ENCODE measurements at places on chromosomes 13 and 19.
A peak's percentile ranks its signal among the peaks of the same experiment; 100 is the strongest.

GRCh38 chr13:34416971-34417380 lies 525.1 kb upstream of the NBEA start:
- DNase-seq, result no peak

DNA sequence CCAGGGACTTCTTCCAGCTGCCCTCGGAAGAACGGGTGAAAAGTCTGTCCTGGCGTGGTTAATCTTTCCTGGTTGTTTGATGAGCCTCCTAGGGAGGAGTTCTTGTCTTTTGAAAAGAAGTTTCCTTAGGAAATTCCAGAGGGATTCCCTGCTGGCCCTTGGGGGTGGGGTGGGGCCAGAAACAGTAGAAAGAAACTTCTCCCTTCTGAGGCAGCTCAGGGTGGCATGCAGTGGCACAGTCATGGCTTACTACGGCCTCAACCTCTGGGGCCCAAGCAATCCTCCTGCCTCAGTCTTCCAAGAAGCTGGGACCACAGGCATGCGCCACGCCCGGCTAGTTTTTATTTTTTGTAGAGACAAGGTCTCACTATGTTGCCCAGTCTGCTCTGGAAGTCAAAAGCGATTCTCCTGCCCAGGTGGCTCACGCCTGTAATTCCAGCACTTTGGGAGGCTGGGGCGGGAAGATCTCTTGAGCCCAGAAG lies 1.5 kb downstream of the ZNF101 start:
- DNase-seq, result no peak

DNA sequence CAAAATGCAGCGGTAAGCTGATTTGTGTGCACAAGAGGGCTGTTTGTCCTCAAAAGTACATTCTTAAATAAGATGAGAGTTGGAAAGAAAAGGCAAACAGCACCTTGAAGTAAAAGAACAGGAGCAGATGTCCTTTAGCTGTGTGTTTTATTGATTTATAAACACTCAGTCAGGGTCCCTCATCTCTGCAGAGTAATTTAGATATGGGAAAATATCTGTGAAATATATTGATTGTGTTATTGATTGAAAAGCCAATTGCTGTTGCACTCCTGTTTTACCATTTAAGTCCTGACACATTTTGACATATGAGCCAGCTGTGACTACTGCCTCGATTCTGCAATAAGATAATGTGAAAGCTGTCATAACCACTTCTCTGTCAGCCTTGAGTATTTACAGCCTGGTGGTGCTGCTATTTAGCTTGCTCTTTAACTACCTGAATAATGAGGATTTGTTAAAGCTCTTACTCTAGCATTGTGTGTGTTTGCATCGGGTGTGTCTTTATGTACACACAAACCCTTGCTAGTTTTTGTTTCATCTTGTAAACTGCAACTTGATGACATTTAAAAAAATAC lies 550.1 kb downstream of the DACH1 start:
- peak; percentile 81 for DNase-seq

DNA sequence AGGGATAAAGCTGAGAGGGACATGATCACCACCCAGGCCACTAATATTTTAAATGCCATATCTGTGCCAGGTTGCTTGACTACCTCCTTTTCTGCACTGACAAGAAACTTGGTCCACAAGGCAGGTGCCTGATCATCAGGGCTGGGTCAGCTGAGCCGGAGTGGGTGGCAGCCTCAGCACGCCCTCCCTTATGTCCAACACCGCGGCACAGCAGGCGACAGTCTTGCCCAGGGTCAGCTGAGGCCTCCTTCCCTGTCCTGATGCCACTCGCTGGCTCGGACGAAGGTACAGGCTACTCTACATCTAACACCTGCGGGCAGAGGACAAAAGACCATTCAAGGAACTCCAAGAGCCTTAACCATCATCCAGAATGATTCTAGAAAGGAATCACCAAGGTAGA lies 16.9 kb downstream of the ZC3H4 start:
- no peak for DNase-seq

DNA sequence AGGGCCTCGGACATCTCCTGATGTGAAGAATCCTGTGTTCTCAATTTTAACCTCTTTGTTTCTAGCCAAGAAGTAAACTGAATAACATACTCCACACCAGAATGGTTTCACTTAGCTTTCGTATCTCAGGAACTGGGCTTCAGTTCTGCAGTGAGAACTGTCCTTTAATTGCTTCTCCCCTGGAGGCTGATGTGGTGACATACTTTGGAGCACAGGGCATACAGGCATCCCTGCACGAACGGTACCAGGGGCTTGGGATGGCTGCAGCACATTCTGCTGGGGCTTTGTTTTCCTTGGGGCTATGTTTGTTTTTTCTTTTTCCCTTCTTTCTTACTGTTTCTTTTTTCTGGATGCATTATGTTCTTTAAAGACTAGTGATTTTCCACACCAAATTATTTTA lies 230.5 kb downstream of the TM9SF2 start:
- DNase-seq, result peak; percentile 61

DNA sequence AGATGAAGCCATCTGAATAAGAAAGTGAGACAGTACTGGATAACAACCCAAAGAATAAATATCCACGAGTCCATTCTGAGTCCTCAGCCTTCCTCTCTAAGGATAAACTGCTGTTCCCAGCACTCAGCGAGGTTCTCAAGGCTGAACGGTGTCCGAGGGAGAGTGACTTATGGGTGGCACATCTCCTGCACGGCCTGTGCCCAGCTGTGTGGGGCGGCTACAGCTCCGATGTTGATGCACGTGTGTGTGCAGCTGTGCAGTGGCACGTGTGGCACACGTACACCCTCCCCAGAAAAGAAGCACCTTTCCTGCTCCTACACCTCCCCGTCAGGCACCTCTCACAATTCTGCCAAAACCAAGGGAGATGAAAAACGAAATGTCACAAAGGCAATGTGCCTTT lies 45.0 kb downstream of the RAB20 start:
- no peak for DNase-seq

DNA sequence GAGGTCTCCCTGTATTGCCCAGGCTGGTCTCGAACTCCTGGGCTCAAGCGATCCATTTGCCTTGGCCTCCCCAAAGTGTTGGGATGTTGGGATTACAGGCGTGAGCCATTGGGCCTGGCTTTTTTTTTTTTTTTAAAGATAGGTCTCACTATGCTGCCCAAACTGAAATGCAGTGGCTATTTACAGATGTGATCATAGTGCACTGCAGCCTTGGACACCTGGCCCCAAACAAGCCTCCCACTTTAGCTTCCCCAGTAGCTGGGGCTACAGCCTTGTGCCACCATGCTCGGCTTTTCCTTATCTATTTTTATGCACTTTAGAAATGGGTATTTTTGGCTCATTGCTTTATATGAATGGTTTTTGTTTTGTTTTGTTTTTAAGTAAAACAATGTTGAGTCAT lies 37.4 kb downstream of the LSM14A start:
- DNase-seq, result no peak
